Activated naive CD8-positive, alpha-beta T cell treated with anti-CD3 and anti-CD28 coated beads for 36 hours (primary cell): ENCODE measurements at places on chromosomes 2 and 18. TPM values are rescaled to one million over a fixed set of nuclear protein-coding genes. Genes with fewer than 3 reads are reported as not detected.

DNA sequence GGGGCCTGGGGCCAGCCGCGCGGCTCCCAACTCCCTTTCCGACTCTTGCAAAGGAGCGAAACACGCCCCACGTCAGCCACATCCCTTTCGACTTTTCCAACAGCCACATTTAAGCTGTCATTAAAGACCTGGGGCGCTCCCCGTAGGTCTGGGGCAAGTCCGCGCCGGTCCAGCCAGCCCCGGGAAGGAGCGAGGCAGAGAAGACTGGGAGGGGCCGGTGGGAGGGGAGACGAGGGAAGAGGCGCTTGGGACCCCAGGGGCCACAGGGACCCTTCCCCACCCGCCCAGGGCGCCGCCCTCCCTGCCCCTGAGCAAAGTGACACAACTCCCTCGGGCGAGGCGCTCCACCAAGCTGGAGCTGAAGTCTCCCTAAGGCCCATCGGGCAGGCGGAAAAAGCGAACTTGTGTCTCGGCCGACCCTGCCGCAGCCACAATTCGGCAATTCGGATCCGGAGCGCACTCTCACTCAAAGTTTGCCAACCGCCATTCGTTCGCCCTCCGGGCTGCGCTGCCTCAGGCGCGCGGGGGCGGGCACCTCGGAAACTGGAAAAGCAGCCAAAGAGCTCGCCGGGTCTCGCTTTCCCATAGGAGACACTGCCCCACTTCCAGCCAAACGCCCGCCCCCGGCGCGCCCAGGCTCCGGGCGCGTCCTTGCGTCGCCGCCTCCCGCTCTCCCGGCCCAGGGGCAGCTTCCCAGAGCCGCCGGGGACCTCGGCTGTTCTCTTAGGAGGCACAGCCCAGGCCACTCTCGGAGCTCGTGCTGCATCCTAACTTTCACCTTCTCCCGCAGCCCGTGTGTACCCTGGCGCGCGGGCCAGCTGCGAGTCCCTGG is 1.1 kb upstream of the KCTD1 start:
- DNase-seq, result peak; percentile 22

DNA sequence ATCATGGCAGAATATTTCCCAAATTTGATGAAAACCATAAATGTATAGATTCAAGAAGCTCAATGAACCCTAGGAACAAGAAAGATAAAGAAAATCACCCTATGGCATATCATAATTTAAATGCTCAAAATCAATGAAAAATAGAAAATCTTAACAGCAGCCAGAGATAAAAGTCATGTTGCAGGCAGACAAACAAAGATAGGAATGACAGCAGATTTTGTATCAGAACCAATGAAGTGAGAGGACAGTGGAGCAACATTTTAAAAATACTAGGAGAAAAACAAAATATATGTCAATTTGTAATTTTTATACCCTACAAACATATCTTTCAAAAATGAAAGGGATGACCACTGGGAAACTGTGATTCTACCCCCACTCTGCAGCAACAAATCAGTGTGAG is 203.3 kb downstream of the PIEZO2 start:
- DNase-seq, result no peak

- peak; percentile 49 for DNase-seq
Measured at GRCh38 chr2:108988796-108989713, at the start of gene EDAR. TSS of gene EDAR (minus strand) at chr2:108989220. CDS start at chr2:108931014, 58,206 bp downstream.

The TRIM54 gene
- 0.24 TPM for total RNA-seq

DNA sequence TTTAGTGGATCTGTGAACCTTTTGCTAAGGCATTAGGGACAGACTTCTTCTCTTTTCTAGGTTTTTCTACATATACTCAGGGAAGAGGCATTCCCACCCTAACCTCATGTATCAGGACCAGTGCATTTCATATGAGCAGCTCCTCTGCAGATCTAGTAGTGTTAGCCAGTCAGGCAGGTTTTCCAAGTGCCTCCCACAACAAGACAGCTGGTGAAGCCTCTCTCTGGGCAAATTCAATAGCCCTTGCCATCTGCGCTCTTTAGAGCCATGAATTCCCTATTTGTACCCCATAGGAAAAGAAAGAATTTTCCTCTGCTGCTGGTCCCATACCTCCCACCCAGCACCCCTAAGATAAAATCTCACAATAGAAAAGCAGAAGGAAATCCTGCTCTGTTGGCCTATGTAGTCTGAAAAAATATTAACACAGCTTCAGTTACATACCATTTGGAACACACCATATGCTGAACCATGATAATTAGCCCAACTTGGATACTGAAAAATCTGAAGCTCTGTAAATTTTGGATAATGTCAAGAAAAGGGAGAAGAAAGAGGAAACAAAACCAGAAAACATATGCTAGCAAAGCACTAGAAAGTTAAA is 1354.6 kb upstream of the NRXN1 start:
- DNase-seq, result no peak

The CXCR1 gene
- not detected for total RNA-seq

GRCh38 chr2:168350380-168350779 is 103.0 kb upstream of the STK39 start:
- no peak for DNase-seq

DNA sequence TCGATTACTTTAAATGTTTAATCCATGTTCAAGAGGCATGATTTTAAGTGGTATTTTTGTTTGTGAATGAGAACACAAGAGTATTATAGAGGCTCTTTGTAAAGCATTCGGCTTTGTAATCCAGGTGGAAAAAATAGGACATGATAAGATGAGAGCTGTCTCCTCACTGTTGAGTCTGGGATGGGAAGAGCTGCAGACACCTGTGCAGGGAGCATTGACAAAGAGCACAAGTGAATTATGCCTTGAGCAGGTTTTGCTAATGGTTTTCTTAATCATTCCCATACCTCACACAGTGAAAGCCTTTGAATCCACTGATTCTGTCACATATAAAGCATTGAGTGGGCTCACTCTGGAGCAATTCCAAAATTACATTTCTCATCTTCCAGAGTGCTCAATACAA is 9.6 kb downstream of the COL6A3 start:
- DNase-seq, result no peak

DNA sequence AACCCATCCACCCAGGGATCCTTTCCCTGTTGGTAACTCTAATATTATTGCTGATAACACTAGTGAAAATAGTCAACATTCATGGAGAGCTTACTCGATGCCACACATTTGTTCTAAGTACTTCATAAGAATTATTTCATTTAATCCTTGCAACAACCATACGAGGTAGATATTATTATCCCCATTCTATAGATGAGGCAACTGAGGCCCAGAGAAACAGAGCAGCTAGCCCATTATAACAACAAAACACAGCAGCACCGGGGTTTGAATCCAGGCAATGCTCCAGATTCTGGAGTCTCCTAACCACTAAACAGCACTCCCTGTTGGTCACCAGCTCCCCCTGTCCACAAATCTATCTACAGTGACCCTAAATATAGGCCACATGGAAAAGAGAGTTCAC is 90.4 kb upstream of the PKDCC start:
- DNase-seq, result no peak
